Left lung (tissue), 14 donors: ENCODE measurements at places on chromosomes 5 and 9. TPM values are rescaled to one million over a fixed set of nuclear protein-coding genes. Genes with fewer than 3 reads are reported as not detected.

The SOHLH1 gene
- not detected for polyA plus RNA-seq

The CCDC180 gene
- polyA plus RNA-seq, result 20.6 TPM

- peak; percentile 70 for DNase-seq
Observed at GRCh38 chr9:108761655-108762347, 94.0 kb downstream of the ACTL7B start.

The HTR4 gene
- 0.38 TPM for polyA plus RNA-seq

GRCh38 chr5:91129748-91130147 is 253.4 kb downstream of the ARRDC3 start:
- no peak for DNase-seq

GRCh38 chr9:22036866-22037626 is 27.9 kb upstream of the CDKN2B start:
- DNase-seq, result no peak

The FBP2 gene
- 1.7 TPM for polyA plus RNA-seq

- DNase-seq, result peak; percentile 48
Observed at GRCh38 chr9:83154087-83154736, 91.3 kb upstream of the RASEF start.

The IFNA2 gene
- 0.13 TPM for polyA plus RNA-seq

- no peak for DNase-seq
Observed at GRCh38 chr5:16410338-16410737, 55.3 kb downstream of the ZNF622 start.

- DNase-seq, result no peak
Observed at GRCh38 chr9:129958796-129959195, 84.2 kb downstream of the FNBP1 start.

The JAKMIP2 gene
- 6.3 TPM for polyA plus RNA-seq

DNA sequence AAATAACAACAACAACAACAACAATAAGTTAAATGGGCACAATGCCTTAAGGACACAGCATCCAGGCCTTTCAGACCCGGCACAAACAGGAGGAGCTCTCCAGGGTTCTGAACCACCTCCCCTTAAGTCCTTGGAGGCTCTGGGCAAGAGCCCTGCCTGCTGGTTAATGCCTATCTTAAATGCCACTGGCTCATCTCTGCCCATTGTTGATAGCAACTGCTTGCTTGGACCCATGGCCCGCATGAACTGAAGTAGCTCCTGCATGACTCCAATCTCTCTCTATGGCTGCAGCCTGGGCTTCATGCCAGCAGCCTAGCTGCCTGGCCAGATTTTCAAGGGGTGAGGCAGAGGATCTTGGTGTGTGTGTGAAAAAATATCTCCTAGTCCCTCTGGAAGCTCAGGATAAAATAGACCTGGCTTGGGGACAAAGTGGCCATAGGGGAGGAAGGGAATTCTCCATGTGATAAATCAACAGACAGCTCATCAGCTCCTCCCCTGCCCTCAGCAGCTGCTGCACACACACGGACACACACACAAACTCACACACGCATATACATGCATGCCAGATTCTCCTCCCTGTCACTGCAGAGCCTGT is 27.4 kb downstream of the FAM219A start:
- peak; percentile 81 for DNase-seq

The TEX48 gene
- 0.35 TPM for polyA plus RNA-seq

DNA sequence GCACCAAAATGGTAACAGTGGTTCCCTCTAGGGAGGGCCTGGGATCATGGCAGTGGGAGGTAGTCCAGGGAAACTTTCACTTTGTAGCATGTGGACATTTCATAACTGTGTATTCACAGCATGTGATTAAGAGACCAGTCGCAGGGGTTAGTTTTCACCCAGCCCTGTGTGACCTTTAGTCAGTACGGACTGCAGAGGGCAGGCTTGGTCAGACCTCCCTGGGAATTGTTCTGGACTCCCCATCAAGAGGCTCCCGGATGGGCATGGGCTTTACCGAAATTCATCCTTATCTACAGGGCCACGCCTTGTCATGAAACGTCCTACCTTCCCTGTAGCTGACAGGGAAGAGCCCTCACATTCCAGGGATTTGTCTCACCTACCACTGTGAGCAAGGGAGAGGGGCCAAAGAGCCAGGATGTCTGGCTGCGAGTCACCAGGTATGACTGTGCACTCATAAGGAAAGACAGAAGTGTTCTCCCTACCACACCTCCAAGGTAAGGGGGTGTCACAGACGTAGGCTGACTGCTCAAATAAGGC is 19.9 kb downstream of the GPX3 start:
- no peak for DNase-seq

The CYSRT1 gene
- polyA plus RNA-seq, result 2.7 TPM

DNA sequence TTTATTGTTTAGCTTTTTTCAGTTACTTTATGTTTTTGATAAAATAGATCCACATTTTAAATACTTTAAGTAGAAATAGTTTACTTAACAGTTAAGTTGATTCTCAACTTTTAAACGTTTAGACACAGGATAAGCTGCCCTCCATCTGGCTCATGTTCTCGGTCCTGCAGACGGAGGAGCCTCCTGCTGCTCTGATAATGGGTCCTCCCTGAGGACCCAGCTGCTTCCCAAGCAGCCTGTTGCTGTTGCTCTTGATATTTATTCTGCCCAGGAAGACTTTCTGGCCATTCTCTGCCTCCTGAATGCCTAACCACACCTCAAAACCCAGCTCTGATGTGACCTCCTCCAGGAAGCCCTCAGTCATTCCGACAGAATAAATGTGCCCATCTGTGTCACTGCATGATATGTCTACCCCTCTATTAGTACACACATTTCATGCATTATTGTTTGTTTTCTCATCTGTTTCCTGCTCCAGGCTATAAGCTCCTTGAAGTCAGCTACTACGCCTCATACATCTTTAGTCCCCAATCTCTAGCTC is 267.2 kb upstream of the MSX2 start:
- DNase-seq, result no peak

- DNase-seq, result no peak
Observed at GRCh38 chr9:87751868-87752267, 25.9 kb downstream of the CTSL start.

DNA sequence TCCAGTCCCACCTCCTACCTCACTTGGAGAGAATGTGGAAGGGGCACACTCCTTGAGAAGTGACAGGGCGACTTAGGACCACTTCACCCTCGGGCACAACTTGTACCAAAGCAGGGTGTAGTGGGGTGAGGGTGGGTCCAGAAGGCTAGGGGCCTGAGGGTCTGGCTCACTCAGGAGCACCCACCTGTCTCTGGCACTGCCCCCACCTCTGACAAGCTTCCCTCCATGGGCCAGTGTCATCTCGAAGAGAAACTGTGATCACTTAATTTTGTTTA is 76.9 kb upstream of the OLFM1 start:
- DNase-seq, result no peak

The IFT74 gene
- 33.4 TPM for polyA plus RNA-seq

The PCDHGA3 gene
- 3.6 TPM for polyA plus RNA-seq

DNA sequence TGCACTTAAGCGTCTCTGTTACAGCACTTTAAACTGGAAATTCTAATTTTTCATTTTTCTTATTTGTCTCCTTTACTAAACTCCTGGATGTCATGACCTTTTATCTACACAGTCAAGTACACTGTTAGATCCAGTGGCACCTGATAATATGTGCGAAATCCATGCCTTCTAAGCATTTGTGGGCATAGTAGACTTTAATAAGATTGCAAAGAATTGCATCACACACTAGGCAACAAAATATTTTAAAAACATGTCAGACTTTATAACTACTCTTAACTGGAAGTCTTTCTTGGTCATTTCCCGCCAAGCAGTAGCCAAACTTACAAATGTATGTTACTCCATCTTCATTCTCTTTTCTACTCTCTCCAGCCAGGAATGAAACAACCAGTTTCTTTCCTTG is 5.0 kb upstream of the SPINK1 start:
- DNase-seq, result no peak

The PCDHA13 gene
- polyA plus RNA-seq, result 0.09 TPM

The CTXN3 gene
- polyA plus RNA-seq, result not detected

DNA sequence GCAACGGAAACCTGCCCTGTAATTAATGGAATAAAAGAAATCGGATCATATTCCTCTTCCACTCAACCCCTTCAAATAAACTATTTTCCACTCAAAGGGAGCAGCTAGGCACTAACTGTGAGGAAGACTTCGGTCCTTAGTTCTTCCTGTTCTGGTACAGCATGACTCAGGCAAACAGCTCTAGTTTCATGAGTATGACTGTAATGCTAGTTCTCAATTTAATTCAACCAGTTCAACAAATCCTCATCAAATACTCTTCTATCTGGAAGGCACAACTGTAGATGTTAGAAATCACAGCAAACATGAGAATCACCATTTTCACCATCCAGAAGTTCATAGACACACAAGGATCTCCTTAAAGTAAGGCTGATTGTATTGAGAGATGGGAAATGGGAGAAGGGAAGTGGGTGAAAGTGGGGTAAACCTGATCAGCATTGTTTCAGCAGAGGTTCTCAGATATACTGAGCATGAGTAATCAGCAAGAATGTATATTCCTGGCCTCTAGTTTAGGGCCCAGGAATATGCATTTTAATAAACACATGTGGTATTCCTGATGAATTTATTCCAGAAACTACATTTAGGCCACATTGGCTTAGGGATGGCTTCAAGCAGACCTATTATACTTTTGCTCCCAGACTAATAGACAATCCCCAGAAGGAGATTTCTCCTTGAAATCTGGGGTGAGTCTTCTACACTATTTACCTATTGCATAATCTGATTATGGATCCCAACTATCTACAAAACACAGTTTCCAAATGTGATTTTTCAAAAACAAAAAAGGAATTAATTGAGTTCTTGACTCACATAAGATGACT is 141.1 kb upstream of the SLC12A2 start:
- DNase-seq, result no peak

- DNase-seq, result no peak
Observed at GRCh38 chr5:176690911-176691310, 43.6 kb downstream of the TSPAN17 start.

- DNase-seq, result no peak
Observed at GRCh38 chr9:115740986-115741385, 412.6 kb upstream of the PAPPA start.

GRCh38 chr5:146962801-146963355 is 84.3 kb upstream of the PPP2R2B start:
- DNase-seq, result no peak

- DNase-seq, result no peak
Observed at GRCh38 chr9:23556459-23556858, 269.6 kb downstream of the ELAVL2 start.

GRCh38 chr5:55440188-55440646 is 94.5 kb downstream of the PLPP1 start:
- no peak for DNase-seq

The IL17B gene
- 0.97 TPM for polyA plus RNA-seq

The PCDHB9 gene
- polyA plus RNA-seq, result 4.2 TPM

- no peak for DNase-seq
Observed at GRCh38 chr5:32625106-32625505, 39.7 kb downstream of the SUB1 start.

GRCh38 chr5:157150995-157151394 is 8.3 kb upstream of the MED7 start:
- no peak for DNase-seq

DNA sequence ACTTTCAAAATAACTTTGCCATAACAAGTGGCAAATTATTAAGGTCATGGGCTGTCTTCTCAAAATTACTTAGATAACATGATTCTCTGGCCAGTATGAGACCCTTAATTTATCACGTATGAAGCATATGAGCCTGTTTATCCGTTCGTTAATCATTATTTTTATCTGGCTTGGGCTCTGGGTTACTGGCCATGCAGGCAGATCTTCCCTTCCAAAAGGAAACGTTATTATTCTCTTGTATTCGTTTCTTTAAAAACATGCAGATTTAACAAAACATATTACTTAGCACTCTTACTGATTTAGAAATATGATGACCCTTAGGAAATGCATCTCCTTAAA is 148.6 kb downstream of the DOCK8 start:
- DNase-seq, result no peak
